ENCODE measurements at places on chromosomes 7 and 10.

DNA sequence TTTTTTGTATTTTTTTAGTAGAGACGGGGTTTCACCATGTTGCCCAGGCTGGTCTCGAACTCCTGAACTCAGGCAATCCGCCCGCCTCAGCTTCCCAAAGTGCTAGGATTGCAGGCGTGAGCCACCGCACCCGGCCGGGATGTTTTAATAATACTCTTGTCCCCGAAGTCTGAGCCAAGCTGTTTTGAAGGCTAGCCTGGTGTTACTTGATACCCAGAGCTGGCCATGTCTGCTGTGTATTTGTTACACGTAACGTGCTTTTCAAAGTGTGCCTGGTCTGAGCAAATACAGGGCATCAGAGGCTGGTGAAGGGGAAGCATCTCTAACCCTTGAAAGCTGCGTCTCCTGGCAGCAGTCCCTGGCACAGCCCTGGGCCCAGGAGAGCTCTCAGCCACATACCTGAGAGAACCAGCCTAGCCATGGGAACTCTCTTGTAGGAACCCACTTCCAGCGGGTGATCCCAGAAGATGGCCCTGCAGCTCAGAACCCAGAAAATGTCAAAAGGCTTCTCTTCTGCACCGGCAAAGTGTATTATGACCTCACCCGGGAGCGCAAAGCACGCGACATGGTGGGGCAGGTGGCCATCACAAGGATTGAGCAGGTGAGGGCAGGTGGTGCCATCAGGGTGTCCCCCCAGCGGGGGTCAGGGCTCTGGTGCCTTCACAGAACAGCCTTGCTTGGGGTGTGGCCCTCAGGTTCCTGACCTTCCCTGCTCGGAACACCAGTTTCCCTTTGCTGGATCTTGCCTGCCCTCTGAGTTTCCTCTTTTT, 41.7 kb upstream of the ZMIZ2 start:
- no peak for DNase-seq

DNA sequence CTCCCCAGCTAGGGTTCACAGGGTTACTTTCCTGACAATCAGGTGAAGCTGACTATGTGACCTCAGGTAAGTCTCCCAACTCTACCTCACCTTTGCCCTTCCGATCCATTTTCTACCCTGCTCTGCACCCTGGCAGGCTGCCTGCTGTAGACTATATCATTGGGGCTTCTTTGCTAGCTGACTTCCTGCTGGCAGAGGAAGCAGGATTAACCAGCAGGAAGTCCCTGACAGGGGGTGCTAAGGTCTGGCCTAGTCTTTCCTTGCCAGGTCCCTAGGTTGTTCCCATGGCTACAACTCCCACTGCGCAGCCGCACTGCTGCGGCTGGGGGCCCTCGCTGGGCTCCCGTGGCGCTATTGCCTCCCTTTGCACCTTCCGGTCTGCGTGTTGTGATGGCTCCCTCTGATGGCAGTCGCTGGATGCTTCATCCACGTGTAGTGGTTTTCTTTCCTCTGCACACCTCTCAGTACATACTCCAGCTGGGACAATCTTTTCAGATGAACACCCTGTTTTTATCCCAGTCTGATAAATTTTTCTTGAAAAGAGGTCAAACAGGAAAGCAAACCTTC, 365.9 kb downstream of the REEP3 start:
- DNase-seq = no peak

DNA sequence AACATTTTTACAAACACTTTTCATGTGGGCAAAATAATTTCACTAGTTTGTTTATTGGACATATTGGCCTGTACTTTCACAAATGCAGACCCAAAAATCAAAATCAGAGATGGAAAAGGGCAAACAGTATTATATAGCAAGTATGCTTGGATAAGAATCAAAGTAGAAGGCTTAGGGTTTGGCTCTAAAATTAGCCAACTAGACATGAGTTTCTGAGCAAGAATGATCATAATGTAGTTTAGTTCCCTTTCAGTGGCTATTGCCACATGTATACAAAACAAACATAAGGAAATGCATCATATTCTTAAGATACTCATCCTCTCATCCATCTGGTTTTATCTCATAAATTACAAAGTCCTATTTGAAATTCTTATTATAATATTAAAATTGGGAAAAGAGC, 132.5 kb downstream of the IMMP2L start:
- no peak for DNase-seq

DNA sequence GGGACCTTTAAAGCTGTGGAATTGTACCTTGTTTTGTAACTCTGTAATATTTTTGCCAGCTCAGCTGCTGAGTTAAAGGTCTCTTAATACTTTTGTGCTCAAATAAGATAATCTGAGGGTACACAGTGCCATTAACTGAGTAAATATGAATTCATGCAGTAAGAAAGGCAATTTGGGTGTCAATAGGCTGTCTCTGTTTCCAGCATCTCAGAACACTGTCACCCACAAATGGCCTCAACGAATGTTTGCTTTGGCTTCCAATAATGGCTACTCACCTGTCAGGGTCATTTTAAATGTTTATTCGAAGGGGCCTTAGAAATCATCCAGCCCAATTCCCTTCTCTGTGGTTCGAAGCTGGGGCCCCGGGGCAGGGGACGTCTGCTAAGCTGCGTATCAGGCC, 225.4 kb downstream of the ZMYND11 start:
- no peak for DNase-seq

DNA sequence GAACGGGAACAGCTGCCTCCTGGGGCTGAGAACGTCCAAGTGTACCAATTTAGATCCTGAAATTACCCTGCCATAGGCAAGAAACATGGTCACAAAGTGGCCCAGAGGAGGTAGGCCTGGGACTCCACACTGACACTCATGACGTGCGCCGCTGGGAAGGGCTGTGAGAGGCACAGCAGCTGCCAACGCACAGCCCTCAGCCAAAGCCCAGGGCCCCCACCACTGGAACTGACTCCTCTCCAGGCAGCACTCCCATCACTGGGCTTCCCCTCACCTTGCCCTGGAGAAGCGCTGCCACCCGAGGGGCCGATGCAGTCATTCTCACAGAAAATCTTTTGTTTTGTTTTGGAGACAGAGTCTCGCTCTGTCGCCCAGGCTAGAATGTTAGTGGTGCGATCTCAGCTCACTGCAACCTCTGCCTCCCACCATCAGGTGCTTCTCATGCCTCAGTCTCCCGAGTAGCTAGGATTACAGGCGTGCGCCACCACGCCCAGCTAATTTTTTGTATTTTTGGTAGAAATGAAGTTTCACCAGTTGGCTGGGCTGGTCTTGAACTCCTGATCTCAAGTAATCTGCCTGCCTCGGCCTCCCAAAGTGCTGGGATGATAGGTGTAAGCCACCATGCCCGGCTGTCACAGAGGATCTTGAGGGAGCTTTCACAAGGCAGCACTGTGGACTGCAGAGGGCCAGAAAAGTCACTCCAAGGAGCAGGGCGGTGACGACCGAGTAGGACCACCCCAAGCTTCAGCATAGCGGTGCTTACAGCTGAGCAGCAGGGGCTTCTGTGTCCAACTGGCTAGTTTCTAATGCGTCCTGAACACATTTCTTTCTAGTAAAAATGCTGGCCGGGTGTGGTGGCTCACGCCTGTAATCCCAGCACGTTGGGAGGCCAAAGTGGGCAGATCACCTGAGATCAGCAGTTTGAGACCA, 13.5 kb downstream of the GUSB start:
- DNase-seq = no peak

DNA sequence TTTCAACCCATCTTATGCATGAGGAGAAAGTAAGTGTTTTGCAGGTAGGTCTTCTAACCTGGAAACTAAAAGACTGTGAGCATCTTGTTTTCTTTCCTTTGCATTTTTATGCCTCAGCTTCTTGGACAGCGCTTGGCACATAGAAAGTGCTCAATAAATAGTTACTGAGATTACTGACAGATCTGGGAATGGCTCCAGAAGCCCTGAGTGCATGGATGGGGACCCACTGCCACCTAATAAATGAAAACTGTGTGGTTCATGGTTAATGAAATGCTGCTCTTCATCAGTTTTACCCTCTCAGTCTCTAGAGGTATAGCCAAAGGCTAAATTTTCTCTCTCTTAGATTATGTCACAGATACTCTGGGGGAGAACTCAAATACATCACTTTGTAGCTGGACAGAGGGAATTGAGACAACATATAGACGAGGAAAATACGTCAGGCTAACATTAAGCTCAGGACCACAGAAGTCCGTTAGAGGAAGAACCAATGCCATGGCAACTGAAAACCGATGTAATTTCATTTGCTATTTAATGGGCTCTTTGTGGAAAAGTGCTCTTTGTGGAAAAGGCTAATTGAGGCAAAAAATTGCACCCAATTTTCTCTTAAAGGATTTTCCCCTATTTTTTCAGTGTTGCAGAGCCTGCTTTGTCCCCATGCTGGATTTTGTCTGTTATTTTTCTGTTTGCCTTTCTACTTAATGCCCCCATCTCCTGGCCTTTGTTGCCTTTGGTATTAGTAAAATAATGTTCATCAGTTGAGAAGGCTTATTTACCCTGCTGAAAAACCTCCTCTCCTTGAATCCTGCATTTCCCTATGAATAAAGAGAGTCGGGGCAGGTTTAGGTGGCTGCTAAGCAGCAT, 17.8 kb downstream of the ASB4 start:
- DNase-seq = no peak

DNA sequence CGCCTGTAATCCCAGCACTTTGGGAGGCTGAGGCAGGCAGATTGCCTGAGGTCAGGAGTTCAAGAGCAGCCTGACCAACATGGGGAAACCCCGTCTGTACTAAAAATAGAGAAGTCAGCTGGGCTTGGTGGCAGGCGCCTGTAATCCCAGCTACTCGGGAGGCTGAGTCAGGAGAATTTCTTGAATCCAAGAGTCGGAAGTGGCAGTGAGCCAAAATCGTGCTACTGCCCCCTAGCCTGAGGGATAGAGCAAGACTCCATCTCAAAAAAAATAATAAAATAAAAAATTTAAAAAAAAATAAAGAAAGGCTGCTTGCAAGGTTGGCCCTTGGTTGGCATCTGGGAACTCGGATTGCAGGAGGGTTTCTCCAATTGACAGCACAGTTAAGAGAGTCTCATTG, 221.6 kb downstream of the DGKI start:
- no peak for DNase-seq

DNA sequence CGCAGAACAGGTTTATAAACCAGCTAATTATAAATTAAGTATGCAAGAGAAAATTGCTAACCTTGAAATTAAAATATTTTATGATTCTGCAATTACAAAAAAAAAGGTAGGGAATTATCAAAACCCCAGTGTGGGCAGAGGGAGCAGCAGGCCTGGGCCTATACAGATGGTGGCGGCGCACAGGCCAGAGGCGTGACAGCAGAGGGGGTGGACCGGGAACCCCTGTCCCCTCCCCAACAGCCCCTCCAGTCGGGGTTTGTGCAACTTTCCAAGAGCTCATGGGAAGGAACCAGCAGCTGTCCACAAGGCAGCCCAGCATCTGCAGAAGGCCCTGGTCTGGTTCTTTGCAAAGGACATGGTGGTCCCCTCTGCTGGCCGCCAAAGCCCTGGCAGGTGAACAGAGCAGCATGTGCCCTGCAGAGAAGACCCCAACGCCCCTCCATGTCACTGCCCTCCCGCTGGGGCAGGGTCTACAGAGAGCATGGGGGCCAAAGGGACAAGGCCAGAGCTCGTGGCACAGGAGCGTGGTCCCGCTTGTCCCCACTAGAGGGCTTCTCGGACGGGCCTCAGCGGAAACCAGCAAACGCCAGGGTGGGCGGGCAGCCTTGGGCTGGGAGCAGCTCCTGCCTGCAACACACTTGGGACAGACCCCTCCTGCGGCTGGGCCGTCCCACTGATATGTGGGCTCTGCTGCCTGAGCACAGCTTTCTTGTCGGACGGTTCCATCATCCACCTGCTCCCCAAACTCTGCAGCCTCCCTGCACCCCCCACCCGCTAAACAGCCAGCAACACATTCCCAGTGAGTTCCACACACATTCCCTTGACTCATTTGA, 75.1 kb downstream of the EBF3 start:
- peak; percentile 38 for DNase-seq

DNA sequence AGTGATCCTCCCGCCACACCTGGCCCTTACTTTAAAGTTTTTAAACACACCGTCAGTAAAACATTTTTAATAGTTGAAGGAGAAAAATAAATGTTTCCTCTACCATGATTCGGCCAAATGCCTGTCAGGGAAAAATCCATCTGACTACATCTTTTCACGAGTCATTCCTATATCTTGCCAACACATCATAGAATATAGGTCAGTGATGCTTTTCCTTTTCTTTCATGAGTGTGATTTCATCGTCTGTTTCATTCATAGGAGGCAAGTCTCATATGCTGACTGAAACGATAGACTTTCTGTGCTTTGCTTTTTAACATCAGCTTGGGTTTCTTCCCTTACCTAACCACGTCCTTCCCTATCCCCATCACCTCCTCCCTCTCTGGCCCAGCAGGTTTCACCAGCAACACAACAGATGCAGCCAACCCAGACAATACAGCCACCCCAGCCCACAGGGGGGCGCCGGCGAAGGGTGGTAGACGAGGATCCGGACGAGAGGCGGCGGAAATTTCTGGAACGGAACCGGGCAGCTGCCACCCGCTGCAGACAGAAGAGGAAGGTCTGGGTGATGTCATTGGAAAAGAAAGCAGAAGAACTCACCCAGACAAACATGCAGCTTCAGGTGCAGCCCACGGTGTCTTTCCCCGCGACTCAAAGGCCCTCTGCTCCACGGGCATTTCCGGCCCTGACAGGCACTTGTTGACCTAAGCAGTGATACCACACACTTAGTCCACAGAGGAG, 149.2 kb downstream of the TRIL start:
- no peak for DNase-seq

DNA sequence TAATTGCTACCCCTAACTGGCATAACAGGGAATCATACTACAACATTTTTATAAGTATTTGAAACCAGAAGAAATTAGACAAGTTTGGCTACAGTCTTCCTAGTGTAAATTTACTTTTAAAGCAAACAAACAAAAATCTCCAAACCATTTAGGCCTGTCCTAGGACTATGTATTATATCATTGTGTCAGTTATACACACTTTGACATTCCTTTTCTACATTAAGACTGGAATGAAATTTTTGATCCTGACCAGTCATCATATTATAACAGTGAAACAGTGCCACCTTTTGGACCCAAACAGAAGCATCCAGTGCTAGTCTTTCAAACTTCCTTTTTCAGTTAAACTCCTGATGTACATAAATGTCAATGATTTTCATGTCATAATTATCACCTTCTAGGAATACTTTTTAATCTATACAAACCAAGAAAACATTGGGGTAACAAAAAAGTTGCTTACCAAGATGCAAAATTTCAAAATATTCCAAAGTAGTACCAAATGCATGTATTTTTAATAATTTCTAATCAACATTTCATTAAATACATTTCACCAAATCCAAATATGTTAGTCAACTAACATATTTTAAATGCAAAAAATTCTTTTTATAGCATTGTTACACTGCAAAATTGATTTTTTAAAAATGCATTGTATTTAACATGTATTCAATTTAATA, 75.7 kb downstream of the IMMP2L start:
- no peak for DNase-seq

GRCh38 chr10:46539596-46540411, 16.7 kb downstream of the GPRIN2 start:
- no peak for DNase-seq

GRCh38 chr7:80841423-80841955, 77.4 kb downstream of the SEMA3C start:
- DNase-seq = no peak

- no peak for DNase-seq
Observed at GRCh38 chr7:605661-606450, 86.2 kb upstream of the PDGFA start.

GRCh38 chr10:5595591-5595990, 70.8 kb downstream of the ASB13 start:
- no peak for DNase-seq

GRCh38 chr10:2476218-2476811, 591.0 kb upstream of the PFKP start:
- no peak for DNase-seq
